ENCODE measurements at places on chromosomes 16 and 17.

DNA sequence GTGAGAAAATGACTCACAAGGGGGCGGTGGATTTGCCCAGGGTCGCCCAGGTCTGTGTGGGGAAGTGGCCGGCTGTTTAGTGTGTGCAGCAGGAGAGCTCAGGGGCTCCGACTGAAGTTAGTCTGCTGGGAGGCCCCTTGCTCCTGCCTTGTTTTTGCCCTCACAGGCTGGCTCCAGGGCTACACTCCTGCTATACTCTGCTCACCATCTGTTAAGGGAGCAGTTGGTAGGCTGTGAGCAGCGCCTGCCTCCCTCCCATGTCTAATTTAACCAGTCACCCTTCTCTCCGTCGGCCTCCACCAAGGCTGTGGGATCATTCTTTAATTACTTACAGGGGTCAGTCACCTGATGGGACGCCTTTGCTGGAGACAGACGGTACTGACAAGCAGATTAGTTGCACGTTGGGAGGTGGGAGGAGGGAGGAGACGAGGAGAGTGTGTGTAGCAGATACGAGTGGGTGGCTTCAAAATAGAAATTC, 35.5 kb downstream of the KSR1 start:
- DNase-seq: peak; percentile 5

DNA sequence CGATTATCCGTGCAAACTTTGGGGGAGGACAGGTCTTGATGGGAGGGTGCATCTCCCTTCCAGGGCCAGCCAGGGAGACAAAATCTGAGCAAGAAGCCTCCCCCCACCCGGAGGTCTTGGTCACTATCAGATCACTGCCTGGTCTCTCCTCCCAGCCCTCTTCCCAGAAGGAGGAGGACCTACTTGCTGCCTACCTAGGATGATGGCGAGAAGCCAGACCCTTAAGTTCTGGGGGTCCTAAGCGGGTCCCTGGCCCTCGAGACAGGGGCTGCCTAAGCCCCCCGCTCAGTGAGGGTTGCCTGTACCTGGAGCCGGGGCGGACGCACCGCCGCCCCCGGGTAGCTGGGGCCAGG, 4.6 kb downstream of the TSPOAP1 start:
- no peak for DNase-seq

GRCh38 chr16:8776129-8776584, 21.3 kb downstream of the TMEM186 start:
- no peak for DNase-seq

DNA sequence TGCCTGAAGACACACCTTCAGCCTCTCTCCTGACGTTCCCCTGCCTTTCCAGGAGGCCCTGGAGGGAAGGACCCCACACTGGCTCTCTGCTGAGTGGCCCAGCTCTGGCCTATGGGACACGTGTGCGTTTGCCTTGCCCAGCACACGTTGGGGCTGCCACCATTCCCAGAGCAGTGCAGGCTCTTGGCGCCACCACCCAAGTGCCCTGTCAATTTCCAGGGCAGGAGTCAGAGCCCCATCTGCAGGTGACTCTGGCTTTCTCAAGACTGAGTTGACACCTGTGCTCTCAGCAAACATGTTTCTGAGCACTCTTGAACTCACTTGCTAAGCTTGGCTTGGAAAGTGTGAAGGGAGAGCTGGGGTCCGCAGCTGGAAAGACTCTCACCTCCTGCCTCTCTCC, 4.7 kb upstream of the IRF8 start:
- no peak for DNase-seq

GRCh38 chr17:32558326-32558955, 71.6 kb downstream of the CDK5R1 start:
- no peak for DNase-seq

GRCh38 chr17:11997147-11997971, at the start of gene ZNF18:
TSS of gene ZNF18 (minus strand) at chr17:11997475. CDS start at chr17:11992829, 4,646 bp downstream.
- peak; percentile 93 for DNase-seq

DNA sequence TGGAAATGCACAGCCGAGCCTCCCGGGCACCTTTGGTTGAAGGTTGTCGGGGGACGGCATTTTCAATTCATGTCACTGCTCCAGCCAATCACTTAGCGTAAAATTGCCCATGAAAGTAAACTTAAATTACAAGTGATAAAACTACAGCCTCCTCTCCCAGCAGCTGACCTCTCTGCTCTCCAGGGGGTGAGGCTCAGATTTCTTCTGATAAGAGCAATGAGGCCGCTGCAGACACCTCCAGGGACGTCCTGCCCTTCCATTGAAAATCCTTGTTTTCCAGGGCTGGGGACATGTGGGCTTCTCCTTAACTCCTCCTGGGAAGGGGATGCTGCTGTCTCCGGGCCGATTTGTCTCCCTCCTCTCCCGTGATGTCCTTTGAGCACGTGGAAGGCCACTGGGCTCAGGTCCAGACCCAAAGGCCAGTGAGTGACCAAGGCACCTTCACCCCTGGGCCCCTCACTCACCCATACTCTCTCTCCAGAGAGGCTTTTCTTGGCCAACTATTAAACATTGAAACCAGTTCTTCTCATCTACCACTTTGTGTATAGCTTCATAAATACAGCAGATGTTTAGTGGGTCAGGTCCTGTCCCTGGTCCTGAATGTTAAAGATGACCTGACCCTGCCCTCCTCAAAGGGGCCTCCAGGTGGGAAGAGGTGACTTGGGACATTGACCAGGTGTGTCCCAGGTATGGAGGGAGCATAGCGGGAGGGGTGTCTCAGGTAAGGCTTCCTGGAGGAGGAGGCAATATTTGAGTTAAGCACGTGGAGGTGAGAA, 52.3 kb downstream of the MGAT5B start:
- no peak for DNase-seq

DNA sequence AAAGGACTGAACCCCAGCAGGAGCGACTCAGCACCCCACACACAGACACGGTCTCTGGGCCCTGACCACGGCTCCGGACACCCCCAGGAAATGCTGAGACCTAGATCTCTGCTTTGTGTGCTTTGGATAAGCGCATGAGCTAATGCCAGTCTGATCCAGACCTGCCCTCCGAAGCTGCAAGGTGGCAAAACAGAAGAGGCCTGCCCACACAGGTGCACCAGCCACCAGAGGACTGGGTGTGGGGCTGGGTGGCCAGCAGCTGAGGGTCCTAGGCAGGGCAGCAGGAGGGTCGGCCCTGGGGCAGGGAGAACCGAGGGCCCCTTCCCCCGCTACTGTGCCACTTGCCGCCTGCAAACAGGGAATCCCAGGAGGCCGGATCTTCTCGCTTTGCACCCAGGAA, 30.7 kb upstream of the EIF1 start:
- no peak for DNase-seq

- DNase-seq: peak; percentile 93
Observed at GRCh38 chr17:44108440-44109311, 14.8 kb downstream of the HDAC5 start.

- DNase-seq: peak; percentile 21
Observed at GRCh38 chr16:50154420-50154950, 1.4 kb downstream of the TENT4B start.

DNA sequence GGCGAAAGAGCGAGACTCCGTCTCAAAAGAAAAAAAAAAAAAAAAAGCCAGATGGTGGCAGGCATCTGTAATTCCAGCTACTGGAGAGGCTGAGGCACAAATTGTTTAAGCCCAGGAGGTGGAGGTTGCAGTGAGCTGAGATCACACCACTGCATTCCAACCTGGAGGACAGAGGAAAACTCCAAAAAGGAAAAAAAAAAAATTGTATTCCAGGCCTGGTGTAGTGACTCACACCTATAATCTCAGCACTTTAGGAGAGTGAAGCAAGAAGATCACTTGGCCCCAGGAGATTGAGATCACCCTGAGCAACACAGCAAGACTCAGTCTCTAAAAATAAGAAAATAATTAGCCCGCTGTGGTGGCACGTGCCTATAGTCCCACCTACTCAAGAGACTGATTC, 20.1 kb downstream of the HBQ1 start:
- DNase-seq: peak; percentile 74

GRCh38 chr17:1351971-1352370, 48.1 kb downstream of the YWHAE start:
- DNase-seq: no peak

Measured in fibroblast of skin of right biceps (primary cell).